ENCODE measurements at places on chromosomes 12 and 14.

GRCh38 chr12:64608901-64609535, 1.3 kb upstream of the RASSF3 start:
- peak; percentile 43 for DNase-seq

GRCh38 chr14:33767586-33768457, 183.1 kb downstream of the EGLN3 start:
- DNase-seq = no peak

DNA sequence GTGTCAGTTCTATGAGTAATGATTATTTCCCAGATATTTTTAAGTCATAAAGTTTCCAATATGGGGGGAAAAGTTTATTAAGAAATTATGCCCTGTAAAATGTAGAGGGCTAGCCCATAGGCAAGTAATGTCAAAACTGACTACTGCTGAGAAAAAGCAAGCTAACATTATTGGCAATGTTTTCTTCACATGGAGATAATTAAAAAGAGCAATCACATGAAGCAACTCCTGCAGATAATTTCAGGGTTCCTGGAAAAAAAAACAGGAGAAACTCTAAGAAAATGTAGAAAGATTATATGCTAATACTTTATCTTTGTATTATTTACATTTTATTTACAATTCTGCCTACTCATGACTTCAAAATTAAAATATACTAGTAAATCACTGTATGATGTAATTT, 39.8 kb downstream of the PPP1R12A start:
- DNase-seq = no peak

DNA sequence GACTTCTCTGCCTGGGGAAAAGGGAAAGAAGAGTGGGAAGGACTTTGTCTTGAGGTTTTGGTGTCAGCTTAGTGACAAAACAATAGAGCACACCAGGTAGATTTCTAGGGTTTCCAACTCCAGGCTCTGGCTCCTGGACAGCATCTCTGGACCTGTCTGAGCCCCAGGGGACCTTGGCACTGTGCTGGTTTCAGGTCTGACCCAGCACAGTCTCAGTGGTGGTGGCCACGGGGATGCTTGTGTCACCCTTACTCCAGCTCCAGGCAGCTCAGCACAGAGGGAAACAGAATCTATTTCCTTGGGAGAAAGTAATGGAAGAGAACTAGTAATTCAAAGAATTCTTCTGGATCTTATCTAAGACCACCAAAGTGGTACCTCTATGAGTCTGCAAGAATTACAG, 11.1 kb upstream of the CKAP4 start:
- no peak for DNase-seq

DNA sequence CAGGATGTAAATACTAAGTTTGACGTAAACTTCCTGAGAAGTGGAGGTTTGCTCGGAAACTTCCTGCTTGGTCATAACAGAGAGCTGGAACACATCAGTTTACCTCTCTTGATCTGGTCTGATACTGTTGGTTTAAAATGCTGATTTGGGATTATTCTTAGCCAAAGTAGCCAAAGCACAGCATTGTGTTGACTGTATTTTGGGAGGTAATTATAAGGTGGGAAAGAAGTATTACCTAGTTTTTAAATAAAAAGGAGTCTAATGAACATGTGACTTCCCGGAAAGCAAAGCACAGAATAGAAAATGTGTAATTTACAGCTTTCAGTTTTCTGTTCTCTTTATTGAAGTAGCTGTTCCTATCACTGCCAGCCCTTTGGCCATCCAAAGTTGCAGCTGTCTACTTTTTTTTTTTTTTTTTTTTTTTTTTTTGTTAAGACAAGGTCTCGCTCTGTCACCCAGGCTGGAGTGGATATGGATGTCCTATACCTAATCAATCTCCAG, 52.2 kb upstream of the SRP54 start:
- peak; percentile 9 for DNase-seq

DNA sequence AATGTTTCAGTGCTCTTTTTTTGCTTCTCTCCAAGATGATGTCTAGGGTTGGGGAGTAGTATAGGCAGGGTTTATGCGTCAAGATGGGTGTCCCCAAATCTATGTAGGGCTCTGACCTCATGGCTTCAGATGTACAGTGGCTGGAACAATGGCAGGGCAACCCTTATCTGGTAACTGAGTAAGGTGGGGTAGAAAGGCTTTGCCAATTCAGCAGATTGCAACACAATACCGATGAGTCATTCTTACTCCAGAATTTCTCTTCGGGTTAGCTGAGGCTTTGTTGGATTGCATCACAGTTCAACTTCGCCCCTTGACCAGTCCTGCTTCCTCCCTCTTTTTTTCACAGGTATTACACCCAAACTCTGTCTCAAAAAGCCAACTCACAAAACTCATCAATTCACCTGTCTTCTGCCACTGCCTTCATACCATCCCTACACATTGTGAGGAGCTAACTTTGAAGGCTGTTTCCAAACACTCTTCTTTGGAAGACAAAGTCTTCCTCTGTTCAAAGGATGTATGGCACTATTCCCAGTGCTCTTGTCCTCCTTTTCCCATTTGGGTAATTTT, 190.2 kb upstream of the CNOT2 start:
- no peak for DNase-seq

DNA sequence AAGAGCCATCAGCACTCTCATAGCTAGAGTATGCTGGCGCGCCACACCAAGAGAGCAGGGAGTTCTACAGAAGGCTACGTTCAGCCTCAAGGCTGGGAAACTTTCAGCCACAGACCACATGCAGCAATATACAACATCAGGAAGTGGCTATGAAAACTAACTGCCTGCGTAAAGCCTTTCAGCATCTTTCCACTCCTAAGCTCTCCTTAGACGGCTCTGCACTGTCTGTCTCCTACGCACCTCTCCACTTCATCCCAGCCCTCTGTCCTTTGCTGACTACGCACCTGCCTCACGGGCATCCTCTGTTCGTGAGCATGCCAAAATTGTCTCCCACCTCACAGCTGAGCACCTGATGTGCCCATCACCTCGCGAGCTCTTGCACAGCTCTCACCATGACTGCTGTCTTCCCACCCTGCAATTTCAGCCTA, 9.7 kb downstream of the MPHOSPH9 start:
- DNase-seq = peak; percentile 74

DNA sequence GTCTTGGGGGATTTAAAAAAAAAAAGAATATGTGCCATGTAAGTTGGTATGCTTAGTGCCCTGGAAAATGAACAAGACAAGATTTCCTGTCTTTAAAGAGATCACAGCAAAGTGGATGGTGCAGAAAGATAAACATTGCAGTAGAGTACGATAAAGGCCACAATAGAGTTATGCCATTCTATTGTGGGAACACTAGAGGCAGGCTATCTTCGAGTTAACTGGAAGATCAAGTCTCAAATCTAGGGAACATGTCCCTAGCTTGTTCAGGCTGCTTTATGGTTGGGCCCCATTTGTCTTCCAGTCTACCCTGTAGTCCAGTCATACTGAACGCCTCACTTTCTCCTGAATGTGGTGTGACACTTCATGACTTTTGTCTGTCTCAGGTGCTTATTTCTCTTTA, 18.7 kb upstream of the CCT2 start:
- no peak for DNase-seq

DNA sequence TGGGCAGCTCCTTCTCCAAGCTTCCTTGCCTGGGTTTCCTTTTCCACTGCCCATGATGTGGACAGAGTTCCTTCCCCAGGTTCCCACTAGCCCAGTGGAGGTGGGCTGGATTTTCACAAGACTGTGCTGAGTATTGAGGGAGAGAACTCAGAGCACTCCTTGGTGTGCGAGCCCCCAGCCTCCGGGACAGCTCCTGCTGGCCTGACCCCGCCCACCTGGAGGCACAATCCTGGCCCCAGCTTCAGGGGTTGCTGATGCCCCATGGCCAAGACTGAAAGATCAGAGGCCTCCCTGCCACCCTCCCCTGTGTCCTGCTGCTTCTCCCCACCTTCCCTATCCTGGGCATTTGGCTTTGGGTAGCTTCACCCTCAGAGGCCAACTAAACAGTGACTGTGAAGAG, 7.7 kb downstream of the KCNH3 start:
- no peak for DNase-seq

DNA sequence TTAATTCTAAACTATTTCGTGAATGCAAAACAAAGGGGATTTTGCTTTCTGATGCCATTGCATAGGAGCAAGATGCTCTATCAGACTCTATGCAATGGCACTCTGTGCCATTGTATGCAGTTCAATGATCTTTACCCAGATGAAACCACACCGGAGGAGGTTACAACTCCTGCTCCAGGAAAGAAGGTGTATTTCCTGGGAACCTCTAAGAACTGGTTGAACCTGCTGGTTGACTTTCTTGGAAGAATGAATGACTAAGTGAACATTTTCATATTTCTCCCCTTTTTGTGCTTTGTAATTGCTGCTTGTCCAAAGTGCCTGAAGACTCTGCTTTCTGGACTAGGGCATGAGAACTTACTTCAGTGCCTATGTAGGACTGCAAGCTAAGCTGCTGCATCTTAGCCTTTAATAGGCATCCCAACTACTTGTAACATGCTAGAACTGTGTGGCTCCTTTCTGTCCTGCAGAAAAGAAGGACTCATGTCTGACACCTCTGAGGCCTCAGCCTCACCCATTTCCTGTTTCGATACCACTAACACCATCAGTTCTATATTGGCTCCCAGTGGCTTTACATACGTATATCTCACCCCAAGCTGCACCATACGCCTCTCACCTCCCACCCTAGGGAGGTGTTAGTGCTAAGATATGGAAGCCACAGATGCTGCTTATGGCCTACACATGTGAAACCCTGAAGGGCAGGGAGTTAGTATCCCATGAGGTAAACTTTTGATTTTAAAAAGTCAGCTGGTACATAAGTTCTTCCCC, 193.5 kb upstream of the CNOT2 start:
- no peak for DNase-seq

DNA sequence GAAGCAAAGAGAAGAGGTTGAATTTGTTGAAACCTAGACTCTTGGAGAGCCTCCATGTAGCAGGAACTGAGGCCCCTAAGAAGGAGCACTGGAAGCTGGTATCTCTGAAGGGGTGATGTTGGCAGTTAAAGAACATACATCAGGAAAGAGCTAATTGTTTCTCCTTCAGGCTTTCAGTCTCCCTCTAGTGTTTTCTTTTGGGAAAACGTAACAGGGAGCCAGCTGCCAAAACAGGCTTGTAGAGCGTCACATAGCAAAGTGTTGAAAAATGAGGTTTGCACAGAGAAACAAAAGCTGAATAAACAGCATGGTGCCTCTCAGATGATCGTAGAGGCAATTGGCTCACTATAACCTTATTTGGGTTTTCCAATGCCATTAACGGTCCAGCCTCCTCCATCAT, 46.9 kb upstream of the CAND1 start:
- no peak for DNase-seq

DNA sequence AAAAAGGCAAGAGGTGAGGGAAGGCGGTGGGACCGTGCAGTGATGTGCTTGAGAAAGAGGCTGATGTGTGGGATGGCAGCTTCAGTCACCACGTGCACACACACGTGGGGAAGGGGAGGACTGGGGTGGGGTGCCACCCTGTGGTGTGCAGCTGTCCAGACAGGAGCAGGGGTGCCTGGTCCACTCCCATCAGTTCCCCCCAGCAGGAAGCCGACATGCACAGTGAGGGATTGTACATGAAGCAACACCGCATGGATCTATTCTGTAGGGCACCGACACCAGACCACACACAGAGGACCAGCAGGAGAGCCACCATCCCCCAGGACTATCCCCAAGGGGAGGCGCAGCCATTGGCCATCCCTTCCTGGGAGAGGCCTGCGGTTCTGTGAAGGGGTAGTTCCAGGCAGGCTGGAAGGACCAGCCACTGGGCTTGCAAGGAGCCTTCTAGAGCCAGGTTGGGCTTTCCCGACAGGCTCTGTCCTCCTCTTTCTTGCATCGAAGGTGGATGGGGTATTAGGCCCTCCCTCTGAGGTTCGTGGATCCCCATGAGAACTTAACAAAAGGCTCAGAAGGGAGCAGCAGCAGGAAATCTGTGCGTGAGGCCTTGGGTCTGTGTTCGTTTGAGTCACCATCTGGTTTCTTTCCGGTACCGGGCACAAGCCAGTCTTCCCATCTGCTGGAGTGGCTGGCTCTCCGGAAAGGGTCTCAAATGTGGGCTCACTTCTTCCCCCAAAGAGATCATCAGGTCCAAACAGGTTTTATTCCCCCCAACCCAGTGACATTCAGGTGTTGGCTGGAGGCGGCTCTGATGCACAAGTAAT, 59.8 kb downstream of the PLEKHG3 start:
- DNase-seq = no peak

- DNase-seq = peak; percentile 50
Measured at GRCh38 chr12:49548822-49549648, 10.2 kb downstream of the KCNH3 start.

Measured in stimulated activated CD4-positive, alpha-beta T cell treated with anti-CD3 and anti-CD28 coated beads, Interleukin-15, amount 100 ng/mL, for 24 hours (primary cell).